Stimulated activated CD8-positive, alpha-beta memory T cell treated with anti-CD3 and anti-CD28 coated beads, Interleukin-4, amount 100 ng/mL, for 1 hour (primary cell): ENCODE measurements at places on chromosomes 2 and 18.

DNA sequence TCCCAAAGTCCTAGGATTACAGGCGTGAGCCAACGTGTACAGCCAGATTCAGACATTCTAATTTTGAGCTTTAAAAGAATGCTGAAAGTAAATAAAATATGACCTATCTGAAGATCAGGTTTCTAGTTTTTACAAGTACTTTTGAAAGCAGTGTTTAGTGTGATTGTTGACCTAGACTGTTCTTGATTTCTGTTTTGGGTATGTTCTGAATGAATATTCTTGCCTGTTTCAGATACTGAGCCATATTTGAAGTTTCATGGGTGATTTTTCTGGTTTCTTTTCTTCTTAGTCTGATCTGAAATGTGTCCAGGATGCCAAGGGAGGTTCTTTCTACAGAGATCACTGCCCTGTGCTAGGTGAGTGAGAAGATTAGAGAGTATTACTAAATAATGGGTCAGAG, 37.2 kb downstream of the MIB1 start:
- no peak for DNase-seq

GRCh38 chr2:118632921-118633320, 214.5 kb downstream of the EN1 start:
- DNase-seq = no peak

DNA sequence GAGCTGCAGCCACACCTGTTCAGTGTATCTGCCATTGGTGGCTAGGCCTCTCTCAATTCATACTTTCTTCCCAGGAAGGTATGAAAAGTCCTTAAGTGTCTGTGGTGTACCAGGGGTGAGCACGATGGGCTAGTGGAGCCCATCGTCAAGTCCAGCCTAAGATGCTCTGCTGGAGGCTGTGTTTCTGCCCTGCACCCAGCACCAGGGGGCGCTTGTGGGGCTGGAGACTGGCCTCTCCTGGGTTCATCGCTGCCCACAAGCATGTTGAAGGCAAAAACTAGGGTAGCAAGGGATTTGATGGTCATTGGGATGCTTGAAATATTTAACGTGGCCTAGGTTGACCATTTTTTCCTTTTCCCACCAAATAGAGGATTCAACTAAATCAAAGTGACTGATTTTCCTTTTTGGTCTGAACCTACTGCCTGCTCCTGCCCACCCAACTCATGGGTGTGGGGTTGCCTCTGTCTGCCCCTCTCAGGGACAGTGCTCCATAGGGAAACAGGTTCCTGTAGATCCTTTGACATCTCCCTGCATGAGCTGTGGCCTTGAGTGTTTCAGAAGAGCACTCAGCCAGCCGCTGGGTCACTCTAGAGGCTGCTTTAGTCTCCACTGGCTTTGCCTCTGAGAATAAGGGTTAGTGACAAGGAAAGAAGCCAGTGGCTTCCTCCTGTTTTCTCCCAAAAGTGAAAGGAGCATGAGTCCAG, 59.0 kb downstream of the TPGS2 start:
- DNase-seq = no peak

GRCh38 chr2:65024149-65024829, 31.9 kb upstream of the CEP68 start:
- no peak for DNase-seq

DNA sequence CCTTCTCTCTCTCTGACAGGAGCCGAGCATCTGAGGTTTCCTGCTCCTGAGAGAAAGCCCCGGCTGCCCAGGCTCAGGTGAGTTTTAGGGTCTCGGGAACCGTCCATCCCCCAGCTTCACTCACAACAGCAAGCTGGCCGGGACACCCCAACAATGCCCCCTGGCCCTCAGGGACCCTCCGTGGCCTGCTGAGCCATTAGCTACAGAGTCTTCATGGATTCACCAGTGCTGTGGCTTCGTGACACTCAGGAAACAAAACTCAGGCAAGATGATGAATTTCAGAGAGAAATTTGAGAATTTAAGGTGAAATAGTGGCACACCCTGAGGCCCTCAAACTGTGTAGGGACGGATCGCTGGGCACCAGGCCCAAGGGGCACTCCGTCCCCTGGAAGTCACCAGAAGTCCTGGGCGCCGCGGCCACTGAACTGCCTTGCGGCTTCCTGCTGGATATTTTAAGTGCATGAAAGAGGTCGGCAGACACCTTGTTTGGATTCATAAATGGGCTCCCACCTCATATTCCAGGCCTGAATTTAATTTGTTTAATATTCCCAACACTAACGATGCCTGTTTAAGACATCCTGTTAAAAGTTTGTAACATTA, 368.3 kb upstream of the SALL3 start:
- no peak for DNase-seq

- DNase-seq = no peak
These were observed 47.4 kb upstream of the CAB39 start for GRCh38 chr2:230665263-230665691.

DNA sequence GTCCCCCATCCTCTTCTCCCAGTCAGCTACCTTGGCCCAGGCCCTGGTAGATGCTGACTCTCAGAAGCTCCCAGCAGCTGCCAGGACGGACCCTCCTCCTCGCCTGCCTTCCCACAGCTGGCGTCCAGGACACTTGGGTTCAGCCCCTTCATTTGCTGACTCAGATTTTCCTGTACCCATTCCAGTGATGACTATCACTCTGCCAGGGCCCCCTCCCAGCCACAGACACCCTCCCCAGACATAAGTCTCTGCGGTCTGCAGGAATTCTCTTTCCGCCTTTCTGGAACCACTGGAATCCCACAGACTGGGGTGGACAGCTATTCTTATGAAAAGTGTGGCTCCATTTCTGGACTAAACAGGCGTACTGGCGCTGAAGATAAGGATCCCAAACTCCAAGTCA, 260.3 kb upstream of the EPAS1 start:
- no peak for DNase-seq
